ENCODE measurements at places on chromosomes 11 and 22.

GRCh38 chr22:19130959-19131684, at the start of gene TSSK2:
TSS of gene TSSK2 (plus strand) at chr22:19131308. CDS start at chr22:19131400, 92 bp downstream.
- no peak for DNase-seq

GRCh38 chr22:22384668-22385244, 123.8 kb downstream of the ZNF280B start:
- no peak for DNase-seq

DNA sequence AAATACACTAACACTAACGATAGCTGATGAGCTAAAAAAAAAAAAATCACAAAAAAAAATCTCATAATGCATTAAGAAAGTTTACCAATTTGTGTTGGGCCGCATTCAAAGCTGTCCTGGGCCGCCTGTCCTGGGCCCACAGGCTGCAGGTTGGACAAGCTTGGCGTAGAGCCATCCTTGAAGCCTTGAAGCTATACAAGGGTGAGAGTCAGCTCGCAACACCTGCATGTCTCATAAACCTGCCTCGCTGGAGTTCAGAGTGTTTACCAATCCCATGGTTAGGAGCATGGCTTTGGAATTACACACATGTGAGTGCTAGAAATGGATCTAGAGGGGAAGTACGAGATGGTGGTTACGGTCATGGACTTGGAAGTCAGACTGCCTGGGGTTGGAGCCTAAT, 453.7 kb downstream of the INSC start:
- DNase-seq, result peak; percentile 89

GRCh38 chr11:47571895-47572294, 6.5 kb downstream of the PTPMT1 start:
- DNase-seq, result no peak

DNA sequence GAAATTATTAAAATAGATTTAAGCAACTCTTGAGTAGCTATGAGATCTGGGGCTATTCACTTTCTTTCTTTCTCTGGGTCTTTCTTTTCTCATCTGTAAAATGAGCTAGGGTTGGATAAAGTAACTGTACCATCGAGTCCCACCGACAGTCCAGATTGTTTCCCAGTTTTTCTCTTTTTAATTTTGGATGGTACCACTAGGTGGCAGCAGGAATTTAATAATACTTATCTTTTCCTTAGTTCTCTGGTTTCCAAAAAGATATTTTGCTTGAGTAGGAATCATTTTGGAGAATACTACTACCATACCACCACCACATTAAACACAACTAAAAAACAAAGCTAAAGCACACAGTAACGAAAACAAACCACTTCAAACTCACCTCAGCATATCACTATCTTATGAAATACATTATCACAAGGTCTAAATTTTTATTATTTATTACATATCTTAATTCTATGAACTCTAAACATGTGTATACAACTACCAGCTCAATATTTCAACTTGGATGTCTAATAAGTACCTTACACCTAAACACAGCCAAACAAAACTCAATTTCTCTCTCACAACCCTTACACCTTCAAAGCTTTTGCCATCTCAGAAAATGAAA, 584.0 kb downstream of the KCNA4 start:
- DNase-seq, result peak; percentile 26

- DNase-seq, result peak; percentile 3
Measured at GRCh38 chr11:19766206-19766605, 53.6 kb downstream of the NAV2 start.

DNA sequence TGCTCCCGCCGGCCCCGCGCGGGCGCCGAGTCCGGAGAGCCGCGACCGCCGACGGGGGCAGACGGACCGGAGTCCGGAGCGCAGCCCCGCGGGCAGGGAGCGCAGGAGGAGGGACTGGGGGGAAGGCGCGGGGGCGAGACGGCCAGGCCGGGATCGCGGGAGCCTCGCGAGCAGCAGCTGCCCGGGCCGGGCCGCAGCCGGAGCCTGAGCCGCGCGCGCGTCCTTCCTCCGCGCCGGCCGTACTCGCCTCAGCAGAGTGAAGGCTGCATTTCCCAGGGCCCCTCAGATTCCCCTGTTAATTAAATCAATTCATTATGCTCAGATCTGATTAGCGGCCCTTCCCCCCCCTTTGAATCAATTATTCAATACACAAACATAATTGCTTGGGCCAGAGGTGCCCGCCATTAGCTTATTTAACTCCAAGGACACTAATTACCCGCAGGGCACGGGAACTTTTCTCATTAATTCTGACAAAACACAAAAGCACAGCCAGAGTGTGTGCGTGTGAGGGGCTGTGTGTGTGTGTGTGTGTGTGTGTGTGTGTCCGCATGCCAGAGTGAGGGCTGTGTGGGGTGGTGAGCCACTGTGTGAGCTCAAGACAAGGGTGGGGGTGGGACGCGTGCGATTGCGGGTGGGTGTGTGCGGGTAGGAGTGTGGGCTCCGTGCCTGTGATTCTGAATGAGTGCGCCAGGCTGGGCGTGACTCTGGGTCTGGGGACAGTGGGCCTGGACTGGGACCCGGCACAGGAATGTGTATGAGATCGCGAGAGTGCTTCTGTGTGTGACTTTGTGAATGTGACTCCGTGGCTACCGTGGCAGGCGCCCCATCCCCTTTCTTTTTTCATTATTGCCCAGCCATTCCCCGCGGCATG, 5.1 kb upstream of the LMO1 start:
- DNase-seq, result no peak

DNA sequence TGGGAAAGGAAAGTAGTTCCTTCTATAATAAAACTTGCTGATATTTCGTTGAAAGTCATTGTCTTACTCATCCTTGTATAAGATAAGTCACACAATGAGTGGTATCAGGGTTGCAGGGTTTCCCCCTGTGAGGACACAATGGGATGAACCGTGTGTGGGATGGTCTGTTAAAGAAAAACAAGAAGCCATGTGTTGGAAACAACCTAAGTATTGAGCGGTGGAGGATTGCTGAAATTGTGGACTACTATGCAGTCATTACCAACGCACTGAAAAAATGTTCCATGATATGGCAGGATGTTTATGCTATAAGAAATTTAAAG, 28.6 kb downstream of the PTPRJ start:
- no peak for DNase-seq

DNA sequence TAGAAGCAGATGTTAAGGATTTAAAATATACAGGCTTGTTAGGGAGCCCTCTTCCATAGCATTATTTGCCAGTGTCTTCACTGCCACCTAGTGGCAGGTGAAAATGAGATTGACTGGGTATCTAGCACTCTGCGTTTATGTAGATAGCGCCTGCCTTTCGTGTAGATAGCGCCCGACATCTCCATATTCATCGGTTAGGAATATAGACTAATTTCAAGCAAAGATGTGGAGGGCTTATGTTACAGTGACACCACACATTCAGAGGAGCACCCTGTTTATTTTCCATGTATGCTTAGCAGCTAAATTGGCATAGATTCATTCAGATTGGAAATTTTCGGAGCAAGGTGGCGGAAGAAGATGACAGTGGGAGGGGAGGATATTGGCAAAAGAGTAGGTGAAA, 72.0 kb downstream of the SLC5A12 start:
- DNase-seq, result peak; percentile 85

DNA sequence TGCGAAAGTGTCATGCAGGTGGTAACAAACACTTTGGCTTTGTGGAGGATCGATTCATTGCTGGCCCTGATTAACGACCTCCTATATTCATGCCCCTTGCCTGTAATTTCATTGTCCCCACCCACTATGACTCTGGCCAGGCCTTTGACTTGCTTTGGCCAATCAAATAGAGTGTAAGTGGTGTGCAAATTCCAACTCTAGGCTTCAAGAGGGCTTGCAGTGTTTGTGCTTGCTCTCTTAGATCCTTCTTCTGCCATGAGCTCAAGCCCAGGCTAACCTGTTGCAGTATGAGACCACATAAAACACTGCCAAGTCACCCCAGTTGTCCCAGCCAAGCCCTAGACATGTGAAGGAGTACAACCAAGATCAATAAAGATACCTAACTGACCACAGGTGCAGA, 48.0 kb downstream of the RCN1 start:
- no peak for DNase-seq

DNA sequence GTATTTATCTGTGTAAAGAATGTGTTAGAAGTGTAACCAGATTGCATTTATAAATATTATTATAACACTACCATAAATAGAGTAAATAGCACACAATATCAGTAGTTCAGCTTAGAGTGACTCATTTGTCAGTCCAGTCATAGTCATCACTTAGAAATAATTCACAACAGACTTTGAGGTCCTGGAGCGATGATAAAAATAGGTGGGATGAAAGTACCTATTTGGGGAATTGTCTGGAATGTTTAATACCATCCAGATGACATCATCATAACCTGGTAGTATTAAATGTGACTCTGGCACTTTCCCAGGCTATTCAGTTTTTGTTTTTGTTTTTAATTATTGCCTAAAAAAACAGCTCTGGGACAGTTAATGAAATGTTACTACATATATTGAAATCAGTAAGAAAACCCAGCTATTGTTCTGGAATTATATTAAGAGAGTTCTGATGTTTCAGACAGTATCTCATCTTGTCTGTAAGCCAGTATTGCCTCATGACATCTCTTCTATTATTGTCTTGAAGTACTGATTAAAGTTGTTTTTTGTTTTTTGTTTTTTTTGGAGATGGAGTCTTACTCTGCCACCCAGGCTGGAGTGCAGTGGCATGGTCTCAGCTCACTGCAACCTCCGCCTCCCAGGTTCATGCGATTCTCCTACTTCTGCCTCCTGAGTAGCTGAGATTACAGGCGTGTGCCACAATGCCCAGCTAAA, 74.8 kb downstream of the SIK2 start:
- DNase-seq, result no peak

- DNase-seq, result no peak
Measured at GRCh38 chr11:64868904-64869570, 9.4 kb downstream of the EHD1 start.

- peak; percentile 26 for DNase-seq
Measured at GRCh38 chr22:35541254-35541748, 670 bp downstream of the RASD2 start.

DNA sequence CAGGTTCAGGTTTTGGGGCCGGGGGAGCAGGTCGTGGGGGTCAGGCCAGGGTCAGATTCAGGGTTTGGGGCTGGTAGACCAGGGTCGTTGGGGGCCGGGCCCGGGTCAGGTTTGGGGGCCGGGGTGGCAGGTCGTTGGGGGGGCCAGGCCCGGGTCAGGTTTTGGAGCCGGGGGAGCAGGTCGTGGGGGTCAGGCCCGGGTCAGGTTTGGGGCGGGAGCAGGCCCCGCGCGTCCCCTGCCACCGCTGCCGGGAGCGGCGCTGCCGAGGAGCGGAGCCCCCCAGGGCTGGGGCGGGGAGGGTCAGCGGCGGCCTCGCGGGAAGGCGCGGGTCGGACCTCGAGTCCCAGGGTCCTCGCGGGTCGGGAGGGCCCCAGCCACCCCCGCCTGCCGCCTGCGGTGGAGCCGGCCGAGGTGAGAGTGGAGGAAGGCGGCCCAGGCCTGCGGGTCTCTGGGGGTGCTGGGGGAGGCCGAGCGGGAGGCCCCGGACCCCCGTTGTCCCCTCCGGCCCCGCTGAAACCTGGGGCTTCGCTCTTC, 535 bp downstream of the TRABD start:
- DNase-seq, result no peak

DNA sequence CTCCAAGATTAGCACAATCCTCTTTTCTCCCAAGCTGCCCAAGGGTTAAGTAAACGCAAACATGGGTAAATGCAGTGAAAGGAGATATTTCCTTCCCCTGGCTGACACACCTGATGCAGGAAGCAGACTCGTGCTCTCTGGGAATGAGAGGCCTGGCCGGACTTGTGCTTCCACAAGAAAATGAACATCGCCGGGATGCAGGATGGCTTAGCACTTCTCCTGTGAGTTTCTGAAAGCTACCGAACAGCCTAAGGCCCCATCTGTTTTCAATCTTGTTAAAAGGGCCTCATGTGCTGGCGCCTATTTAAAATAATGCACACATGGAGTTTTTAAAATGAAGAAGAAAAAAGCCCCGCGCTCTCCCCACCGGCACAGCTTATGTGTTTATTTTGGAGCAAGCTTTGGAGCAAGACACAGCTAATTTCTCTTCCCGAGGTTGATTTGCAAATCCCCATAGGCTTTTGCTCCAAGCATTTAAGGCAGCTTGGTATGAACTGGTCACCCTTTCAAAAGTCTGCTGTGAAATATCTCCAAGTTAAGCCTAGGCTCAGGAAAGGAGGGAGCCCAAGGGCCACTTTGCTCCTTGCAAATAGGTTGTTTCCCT, 100.9 kb downstream of the SYN3 start:
- DNase-seq, result no peak

DNA sequence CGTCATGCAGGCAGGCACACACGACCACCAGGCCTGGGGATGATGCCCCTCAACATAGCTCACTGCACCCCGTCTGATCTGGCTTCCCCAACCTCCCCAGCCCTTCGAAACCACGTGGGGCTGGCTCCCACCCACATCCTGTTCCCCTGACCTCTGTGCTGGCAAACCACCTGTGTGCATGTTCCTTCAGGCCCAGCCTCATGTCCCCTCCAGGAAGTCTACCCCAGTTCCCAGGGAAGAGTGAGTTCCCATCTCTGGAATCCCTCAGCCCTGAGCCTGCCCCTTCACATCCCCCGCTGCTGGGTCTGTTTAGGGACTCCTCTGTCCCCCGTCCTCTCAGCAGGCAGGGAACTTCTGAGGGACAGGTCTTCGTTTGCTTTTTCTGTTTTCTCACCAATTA, 7.1 kb downstream of the SLC7A4 start:
- no peak for DNase-seq

- no peak for DNase-seq
Measured at GRCh38 chr11:46984987-46985386, 48.4 kb downstream of the CSTPP1 start.

DNA sequence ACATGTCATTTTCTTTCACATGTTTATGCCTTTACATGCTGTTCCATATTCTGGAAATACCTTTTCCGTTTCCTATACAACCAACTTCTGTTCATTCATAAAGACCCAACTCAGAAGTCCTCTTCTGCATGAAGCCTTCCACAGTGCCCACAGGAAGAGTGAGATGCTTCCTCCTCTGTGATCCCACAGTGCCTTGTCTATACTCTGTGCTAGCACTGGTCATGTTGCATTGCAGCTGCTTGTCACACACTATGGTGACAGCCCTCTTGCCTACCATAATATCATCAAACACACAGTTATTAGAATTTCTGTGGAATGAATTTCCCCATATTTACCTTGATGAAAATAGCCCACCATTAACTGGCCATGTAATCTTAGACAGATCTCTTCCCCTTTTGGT, 8.9 kb downstream of the PARVA start:
- DNase-seq, result no peak

DNA sequence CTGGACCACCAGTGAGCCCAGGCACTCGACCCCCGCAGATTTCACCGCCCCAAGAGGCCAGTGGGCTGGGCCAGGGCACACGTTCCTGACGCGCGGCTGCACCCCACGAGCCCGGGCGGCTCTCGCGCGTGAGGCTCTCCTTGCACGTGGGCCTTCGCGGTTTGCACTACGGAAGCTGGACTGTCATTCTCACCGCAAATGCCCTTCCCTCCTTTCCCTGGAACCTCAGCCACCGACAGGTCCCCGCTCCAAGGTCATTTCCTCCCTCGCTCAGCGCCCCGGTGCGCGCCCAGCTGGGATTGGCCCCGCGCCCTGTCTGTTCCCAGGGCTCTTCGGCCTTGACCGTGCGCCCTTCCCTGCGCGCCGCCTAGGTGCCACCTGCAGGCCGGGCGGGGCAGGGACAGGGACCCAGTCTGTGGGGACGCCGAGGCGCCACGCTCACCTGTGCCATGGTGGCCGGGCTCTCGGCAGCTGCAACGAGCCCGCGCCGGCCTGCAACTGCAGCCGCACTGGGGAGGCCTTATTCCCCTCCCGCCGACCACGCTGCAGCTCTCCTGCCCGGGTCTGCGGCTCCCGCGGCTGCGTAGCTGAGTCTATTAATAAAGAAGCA, 2.1 kb upstream of the CPT1A start:
- peak; percentile 98 for DNase-seq

- DNase-seq, result no peak
Measured at GRCh38 chr11:130633466-130633865, 185.0 kb downstream of the ADAMTS15 start.

Measured in T47D (cell line).